ENCODE measurements at places on chromosomes 6 and 20.

DNA sequence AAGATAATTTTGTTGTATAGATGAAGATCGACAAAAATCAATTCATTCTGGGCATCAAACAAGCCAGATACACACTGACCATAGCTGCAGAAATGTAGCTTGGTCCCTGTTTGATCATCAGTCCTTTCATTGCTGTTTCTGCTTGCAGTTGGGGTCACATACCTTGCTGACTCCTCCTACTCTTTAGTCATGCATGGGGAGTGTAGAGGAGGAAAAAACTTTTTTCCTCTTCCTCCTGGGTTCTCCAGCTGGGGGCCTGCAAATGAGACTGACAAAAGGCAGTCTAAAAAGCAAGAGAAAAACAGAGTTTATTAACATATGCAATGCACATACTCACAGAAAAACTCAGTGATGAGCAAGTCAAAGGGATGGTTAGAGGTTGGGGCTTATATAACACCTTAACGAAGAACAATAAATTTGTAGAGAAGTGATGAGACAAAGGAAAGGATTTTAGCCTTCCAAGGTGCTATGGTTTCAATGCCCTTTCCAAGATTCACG is 105.8 kb downstream of the QRSL1 start:
- no peak for DNase-seq

- peak; percentile 41 for DNase-seq
Observed at GRCh38 chr6:151313066-151313491, 73.3 kb downstream of the AKAP12 start.

DNA sequence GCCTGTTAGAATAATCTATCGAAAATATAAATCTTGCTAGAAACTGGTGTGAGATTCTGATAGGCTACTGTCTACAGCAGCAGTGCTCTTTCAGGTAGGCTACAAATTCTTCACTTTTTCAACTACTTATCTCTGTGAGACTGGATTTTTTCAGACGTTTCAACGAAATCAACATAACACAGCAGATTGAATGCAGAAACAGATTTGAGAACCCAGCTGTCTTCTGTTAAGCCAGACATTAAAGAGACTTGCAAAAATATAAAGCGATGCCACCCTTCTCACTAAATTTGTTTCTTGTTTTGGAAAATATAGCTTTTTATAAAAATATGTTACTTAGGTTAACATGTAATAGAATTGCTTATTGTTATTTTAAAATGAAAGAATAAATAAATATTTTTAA is 140.6 kb upstream of the PHACTR1 start:
- no peak for DNase-seq

- no peak for DNase-seq
Observed at GRCh38 chr20:56157530-56158203, 90.9 kb upstream of the MC3R start.

DNA sequence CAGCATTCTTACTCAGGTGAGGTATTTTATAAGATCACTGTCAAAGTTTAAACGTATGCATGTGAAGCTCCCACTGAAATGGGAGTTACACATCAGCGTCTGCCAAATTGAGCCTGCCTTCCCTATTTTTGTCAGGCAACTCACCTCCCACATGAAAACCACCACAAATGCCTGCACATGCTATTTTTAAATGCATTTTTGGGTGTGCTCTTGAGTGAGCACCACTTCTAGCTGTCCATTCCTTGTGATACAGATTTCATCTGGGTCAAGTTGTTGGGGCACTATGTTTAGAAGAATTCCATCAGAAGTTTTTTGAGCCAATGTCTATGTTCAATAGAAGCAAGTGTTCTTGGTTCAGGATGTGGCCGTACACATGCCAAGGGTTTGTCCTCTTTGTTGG is 71.7 kb upstream of the RIPPLY2 start:
- no peak for DNase-seq

- DNase-seq, result no peak
Observed at GRCh38 chr6:122408702-122409458, 9.4 kb downstream of the HSF2 start.

GRCh38 chr20:38023181-38024001 is 9.9 kb downstream of the TTI1 start:
- no peak for DNase-seq

DNA sequence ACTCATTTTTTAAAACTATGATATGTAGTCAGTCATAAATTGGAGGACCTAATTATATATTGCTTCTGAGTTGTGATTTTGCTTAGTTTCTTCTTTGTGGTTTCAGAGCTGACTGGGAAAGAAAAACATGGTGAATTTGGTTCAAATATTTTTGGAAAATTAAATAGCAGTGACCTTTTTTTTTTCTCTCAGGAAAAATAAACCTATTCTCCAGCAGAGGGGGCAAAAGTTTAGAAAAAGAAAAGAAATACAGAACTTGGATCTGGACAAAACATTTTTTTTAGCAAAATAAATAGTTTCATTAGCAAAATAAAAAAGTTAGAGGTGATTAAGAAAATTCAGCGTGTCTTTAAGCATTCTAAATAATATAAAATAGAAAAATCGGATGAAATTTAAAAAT is 10.2 kb downstream of the COL10A1 start:
- no peak for DNase-seq

GRCh38 chr6:128172752-128173682 is 272.2 kb upstream of the THEMIS start:
- no peak for DNase-seq

DNA sequence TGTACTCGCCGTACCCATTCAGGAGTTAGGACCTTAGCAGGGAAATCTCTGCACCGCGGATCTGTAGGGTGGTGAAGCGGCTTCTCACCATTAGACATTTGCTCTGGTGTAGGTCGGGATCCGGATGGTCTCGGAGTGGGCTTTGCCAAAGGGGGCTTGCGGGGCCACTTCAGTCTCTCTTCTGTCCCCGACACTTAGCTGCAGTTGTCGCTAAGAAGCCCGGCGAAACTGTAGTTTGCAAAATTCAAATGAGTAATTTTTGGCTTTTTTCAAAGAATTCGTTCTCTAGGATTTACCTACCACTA is 433 bp downstream of the QRSL1 start:
- no peak for DNase-seq

GRCh38 chr20:10596710-10597121 is 77.1 kb downstream of the JAG1 start:
- DNase-seq, result no peak

GRCh38 chr20:19095762-19096161 is 116.7 kb upstream of the SLC24A3 start:
- DNase-seq, result no peak

DNA sequence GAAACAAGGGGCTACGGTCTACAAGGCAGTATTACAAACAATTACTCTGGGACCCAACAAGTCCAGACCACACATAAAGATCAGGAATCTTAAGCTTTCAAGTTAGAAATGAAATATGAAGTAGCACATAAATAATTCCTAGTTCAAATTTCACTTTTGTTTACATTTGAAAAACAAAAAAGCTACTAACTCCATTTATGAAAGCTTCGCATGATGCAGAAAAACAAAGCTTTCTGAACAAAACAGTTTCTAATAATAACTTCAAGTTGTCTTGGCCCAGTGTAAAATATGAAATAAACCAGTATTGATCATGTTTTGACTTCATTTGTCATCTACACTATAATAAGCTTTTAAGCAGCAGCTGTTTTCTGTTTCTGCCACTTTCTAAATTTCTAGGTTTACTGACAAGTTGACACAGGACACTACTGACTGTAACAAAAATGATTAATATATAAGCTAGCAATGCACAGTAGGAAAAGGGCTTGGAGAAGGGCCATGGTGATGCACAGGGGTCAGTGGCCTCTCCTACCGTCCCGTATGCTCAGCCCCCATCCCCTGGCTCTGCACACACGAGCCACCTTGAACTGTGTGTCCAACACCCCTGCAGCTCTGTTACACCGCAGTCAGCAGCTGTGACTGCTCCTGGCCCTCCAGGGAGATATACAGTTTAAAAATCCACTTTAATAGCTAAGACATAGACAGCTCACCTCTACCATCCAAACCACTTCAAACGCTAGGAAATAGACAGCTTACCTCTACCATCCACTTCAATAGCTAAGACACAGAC is 13.3 kb upstream of the RAB22A start:
- DNase-seq, result no peak

DNA sequence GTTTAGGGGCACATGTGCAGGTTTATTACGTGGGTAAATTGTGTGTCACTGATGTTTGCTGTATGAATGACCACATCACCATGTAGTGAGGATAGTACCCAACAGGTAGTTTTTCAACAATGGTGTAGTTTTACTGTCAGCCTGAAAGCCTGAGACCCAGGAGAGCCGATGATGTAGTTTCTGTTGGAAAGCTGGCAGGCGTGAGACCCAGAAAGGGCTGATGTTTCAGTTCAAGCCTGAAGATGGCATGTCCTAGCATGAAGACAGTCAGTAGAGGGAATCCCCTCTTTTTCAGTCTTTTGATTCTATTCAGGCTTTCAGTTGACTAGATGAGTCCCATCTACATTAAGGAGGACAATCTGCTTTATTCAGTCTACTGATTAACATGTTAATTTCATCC is 96.7 kb downstream of the KLHL32 start:
- no peak for DNase-seq

DNA sequence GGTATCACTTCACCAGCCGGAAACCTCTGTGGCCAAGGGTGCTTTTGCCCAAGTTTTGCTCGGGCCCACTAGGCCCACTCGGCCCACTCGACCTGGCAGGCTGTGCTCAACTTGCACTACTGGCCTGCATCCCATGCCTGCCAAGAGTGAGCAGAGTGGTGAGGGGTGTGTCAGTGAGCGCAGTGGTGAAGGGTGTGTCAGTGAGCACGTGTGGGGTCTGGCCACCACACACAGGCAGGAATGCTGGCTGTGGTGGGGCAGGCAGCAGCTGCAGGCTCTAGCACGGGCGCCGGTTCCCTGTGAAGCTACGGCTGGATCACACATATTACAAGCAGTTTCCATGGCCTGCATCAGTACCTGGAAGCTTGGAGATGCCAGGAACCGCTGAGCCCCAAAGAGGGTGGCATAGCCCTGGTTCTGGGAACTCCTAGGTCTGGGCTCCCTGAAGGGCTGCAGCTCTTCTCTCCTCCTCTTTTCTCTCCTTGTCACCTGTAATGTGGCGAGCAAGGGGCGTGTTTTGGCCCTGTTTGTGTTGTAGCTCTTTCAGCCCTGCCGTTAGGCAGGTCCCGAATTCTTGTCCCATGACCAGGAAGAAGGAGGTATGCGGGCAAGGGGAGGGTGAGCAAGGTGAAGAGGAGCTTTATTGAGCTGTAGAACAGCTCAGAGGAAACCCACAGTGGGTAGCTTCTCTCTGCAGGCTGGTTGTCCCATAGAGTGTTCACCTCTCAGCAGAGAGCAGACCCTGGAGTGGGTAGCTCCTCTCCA is 51.0 kb upstream of the CLDN20 start:
- DNase-seq, result no peak

GRCh38 chr6:37862992-37863391 is 43.5 kb downstream of the ZFAND3 start:
- DNase-seq, result no peak

- DNase-seq, result no peak
Observed at GRCh38 chr6:31452859-31453258, 45.1 kb upstream of the MICB start.

DNA sequence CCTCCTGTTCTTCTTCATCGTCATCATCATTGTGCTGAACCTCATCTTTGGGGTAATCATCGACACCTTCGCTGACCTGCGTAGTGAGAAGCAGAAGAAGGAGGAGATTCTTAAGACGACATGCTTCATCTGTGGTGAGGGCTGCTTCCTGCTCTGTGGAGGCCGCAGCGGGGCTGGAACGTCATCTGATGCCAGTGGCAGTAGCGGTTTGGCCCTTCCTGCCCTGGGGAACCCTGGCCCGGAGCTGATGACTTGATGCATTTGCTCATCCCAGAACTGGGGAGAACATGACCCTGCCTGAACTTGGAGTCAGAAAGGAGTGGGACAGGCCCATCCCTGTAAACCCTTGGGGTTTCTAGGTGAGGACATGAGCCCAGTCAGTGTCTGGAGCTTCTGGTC is 18.7 kb downstream of the UQCC2 start:
- DNase-seq, result no peak

DNA sequence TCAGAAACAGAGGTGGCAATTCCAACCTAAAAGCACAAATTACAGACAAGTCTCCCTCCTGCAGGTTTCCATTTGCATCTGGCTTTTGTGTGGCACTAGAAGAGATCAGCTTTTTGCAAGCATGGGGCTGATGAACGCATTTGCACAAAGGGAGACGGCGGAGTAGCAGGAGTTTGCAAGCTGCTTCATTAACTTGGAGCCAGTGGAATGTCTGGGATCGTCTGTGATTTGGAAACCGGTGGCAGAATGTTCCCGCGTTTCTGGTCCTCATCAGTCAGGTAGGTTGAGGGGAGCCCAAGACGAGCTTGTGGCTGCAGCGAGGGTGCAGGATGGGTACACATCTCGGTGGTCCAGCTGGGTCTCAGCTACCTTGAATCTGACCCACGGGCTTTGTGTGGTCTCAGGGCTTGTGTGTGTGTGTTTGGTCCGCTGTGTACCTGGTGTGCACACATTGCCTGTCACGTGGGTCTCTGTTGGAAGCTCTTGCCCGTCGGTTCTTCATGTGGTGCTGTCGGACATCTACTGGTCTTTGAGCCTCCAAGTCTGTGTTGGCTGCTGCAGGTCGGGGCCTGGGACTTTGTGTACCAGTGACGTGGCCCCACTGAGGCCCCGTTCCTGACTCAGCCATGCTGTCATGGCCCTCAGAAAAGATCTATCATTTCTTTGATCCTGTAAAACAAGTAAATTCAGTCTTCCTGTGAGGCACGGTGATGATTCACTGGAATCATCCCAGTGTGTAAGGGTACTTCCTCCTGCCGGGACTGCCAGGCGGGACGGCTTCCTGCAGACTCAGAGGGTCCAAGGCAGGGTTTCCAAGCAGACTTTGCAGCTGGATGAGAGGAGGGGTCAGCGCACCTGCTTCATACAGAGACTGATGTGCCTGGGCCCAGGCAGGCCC is 12.4 kb upstream of the MYT1 start:
- no peak for DNase-seq
